Fibroblast of skin of left quadriceps (primary cell): ENCODE measurements at places on chromosomes 6 and 20.
A peak's percentile ranks its signal among the peaks of the same experiment; 100 is the strongest.

DNA sequence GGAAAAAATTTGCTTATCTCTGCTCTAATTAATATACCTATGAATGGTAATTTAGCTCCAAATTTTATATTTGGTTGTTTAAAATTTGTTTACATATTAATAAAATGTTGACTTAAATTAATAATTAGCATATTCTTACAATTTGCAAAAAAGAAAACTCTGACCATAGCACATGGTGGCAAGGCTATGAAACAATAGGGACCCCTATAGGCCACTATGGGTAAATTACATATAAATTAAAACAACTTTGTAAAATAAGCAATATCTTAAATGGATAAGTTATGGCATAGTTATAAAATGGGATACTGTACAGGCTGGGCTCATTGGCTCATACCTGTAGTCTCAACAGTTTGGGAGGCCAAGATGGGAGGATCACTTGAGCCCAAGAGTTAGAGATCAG is 76.0 kb downstream of the MKKS start:
- no peak for DNase-seq

- DNase-seq = no peak
Measured at GRCh38 chr6:87154641-87154992, 748 bp upstream of the ZNF292 start.

DNA sequence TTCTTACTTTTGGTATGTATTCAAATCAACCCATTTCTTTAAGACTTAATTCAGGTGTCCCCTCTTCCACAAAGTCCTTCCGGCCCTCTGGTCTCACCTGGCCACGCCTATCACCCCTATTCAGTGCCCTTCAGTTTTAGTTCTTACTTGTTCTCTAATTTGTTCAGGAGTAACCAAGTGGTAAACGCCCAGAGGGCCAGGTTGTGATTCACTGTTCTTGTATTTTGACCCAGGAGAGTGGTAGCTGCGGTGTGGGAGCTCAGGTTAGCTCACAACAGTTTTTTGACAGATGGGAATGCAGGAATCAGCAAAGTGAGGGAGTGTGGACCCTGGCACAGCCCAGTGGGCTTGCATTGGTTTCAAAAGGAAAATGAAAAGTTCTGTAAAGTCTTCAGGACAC is 81.7 kb upstream of the RIPOR2 start:
- DNase-seq = no peak

- DNase-seq = no peak
Measured at GRCh38 chr6:31079656-31080261, 32.6 kb downstream of the C6orf15 start.

DNA sequence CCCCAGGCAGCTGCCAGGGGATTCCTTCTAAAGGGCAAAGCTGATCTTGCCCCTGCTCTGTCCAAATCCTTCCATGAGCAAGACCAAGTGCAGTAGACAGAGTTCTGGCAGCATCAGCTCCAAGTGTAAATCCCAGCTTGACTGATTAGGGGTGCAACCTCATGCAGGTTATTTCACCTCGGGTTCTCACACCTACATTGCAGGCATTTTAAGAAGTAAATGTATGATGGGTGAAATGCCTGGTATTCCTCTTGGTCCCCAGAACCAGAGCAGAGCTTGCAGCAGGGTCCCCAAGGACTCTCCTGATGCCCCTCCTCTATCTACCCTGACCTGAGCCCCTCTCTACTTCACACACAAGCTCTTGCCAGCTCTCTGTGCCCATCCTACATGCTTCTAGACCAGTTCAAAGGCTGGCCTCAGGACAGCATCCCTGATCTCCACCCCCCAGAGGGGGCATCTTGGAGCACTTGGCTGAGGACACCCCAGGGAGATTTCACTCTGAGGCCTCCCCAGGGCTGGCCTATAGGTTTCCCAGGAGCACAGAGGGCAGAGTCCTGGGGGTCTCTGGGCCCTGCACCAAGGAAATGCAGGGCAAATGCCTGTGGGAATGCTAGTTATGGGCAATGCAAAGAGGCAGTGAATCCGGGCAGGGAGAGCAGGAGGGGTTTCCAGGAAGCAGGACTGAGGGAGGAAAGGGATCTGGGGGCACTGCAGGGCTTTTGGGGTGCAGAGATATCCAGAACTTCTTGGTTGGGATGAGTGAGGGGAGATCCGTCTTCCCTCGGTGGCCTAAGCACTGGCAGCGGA is 1.0 kb downstream of the LZTS3 start:
- no peak for DNase-seq

DNA sequence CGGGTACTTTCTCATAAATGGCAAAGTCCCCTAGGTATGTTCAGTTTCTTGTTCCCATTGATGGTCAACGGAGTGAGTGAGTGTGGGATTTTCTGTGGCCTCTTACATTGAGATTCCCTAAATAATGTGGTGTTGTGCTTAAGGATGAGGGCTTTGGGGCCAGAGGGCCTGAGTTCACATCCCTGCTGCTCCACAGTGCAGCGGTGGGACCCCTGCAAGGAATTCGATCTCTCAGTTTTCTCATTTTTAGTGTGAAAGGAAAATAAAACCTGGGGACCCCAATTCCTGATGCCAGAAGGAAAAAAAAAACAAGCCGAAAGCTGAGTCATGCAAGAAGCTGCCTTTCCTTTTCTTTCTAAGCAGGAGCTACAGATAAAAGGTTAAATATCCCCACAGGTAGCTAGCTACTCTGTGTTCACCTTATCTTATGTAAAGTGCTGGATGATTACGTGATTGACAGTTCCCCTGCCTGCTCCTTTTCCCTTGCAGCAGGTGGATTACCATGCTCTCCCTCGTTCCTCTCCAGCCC is 120.2 kb upstream of the CLDN20 start:
- no peak for DNase-seq

GRCh38 chr6:25601800-25602673 is 50.0 kb upstream of the SCGN start:
- DNase-seq = peak; percentile 16

DNA sequence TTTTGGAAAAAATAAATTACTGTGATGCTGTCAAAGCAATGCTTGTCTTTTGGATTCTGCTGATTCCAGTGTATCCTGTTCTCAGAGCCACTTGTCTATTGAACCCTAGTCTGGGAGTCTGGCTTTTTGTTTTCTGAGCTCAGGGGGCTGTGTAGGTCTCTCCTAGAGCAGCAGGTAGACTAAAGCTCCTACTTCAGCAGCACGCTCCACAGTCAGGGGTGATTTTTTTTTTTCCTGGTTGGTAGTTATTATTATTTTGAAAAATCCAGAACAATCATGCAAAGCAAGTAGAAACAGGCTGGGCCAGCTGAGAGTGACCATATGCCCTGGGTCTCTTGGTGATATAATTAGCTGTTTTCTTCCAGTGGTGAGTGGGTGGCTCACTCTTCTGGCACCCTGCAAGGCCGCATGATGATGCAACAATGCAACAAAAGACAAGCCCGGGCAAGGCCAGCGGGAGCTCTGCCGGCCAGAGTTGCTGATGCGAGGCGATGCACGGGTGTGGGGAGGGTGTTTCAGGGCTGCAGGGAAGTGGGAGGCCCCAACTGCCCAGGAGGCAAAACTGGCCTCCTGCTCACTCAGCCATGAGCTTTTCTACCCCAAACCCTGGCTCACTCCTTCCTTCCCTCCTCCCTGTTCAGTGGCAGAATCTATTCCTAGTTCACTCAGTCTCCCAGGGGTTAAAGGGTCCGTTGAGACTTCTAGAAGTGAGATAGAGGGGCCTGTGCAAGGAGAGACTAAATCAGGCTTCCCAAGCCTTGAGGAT is 11.5 kb upstream of the CDKN1A start:
- peak; percentile 48 for DNase-seq

GRCh38 chr6:81067057-81067456 is 685.4 kb downstream of the TENT5A start:
- no peak for DNase-seq

DNA sequence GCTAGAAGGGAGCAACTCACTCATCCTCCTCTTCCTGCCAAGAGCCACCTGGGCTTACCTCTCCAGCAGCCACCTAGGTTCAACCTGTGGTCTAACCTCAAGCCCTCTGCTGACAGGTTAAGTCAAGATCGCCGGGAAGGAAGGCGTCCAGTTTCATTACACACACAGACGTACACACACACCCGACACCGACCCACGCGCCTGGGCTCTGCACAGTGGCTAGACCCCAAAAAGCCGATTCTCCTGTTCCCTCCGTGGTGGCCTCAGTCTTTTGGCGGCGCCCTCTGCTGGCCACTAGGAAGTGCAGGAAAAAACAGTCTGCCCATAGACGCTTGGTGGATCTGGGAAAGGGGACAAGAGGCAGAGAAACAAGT is 52.8 kb downstream of the MRPL14 start:
- peak; percentile 66 for DNase-seq

- no peak for DNase-seq
Measured at GRCh38 chr6:153129873-153130514, 1.1 kb downstream of the RGS17 start.

- DNase-seq = no peak
Measured at GRCh38 chr6:162849269-162849668, 121.5 kb downstream of the PACRG start.

- no peak for DNase-seq
Measured at GRCh38 chr20:7358670-7359069, 581.6 kb downstream of the HAO1 start.

DNA sequence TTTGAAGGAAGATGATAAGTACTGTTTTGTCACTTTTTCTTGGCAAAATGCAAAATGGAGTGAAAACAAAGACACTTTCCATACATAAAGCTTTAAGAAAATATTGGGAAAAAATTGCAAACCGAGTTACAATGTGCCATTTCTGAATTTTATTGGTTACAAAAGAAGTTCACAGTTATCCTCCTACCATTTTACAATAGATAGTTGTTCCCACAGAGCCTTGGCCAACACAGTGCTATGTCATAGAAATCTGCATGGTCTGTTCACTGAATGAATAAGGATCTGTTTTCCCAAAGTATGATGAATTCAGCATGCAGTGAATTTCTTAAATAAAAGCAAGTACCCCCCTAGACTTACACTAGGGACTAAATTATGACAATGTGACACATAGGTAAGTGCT is 268.2 kb upstream of the POU3F2 start:
- no peak for DNase-seq

DNA sequence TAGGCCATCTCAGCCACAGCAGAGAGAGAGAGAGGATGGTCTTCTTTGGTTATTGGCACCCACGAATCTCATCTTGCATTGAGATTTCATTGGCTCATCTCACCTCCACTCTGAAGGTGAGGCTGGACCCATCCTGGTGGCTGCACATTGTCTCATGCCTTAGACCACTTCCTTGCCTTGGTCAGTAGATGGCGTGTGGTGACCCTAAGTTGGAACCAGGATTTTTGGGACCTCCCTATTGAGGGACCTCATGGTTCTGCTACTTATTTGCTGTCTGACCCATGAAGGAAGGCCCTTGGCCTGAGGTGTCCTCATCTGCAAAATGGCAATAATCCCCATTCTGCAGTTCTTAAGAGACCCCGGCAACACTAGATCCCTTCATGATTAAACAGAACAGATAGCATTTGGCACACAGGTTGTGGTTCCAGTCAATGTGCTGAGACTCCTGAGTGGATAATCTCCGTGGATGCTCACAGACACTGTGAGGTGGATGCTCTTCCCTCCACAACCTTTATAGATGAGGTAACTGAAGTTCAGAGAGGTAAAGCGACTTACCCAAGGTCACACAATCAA is 21.5 kb upstream of the AAR2 start:
- DNase-seq = no peak

GRCh38 chr20:25551413-25552215 is 33.7 kb downstream of the NINL start:
- no peak for DNase-seq

- no peak for DNase-seq
Measured at GRCh38 chr20:45341939-45342854, 6.0 kb downstream of the SDC4 start.

GRCh38 chr6:161736326-161736725 is 462.5 kb upstream of the AGPAT4 start:
- no peak for DNase-seq
